ENCODE measurements at places on chromosomes 16 and 17.

GRCh38 chr17:31328160-31328535, 6.7 kb upstream of the EVI2A start:
- DNase-seq = no peak

GRCh38 chr16:30351586-30352419, 3.3 kb downstream of the CD2BP2 start:
- DNase-seq = no peak

DNA sequence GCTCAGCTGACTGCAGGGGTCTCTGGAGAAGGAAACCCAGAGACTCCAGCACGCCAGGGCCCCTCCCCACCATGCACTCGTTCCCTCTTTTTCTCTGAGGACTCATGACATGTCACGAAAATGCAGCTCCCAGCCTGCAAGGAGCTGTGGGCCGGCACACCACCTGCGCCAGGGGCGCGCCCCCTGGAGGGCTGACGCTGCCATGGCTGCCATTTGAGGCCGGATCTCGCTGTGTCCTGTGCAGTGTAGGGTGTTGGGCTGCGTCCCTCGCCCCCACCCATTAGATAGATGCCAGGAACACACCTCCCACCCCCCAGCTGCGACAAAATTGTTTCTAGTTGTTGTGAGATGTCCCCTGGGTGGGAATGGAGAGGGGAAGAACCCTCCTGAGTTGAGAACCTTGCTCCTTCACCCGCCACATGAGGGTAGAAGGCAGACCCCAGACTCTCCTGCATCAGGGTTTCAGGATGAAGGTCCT, 8.2 kb downstream of the SYNGR2 start:
- DNase-seq = no peak

DNA sequence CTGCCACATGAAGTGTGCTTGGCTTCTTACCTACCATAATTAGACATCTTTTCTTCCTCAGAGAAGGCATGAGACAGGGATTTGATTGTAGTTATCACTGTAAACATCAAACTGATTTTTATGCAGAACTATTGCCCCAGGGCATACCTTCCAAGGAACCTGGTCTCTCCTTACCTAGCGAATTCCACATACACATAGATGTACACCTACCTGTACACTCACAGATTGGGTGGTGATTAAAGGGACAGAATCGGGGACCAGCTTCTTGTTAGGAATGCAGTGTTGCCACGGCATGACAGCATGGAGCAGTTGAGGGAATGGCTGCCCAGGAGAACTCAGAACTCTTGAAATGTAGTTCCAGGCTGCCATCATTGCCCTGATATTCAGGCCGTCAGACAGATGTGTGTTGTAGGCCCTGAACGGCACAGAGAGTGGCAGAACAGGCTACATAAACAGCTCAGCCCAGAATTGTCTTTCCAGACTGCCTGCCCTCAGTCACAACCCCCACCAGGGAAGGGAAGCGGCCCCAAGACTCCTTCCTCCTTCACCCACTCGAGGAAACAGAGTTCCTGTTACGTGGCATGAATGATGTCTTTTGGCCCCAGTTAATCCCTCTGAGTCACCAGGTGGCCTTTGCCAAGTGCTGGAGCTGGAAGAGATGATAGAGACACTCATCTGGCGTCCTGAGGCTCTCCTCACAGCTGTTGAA, 17.8 kb upstream of the NAGLU start:
- peak; percentile 90 for DNase-seq

DNA sequence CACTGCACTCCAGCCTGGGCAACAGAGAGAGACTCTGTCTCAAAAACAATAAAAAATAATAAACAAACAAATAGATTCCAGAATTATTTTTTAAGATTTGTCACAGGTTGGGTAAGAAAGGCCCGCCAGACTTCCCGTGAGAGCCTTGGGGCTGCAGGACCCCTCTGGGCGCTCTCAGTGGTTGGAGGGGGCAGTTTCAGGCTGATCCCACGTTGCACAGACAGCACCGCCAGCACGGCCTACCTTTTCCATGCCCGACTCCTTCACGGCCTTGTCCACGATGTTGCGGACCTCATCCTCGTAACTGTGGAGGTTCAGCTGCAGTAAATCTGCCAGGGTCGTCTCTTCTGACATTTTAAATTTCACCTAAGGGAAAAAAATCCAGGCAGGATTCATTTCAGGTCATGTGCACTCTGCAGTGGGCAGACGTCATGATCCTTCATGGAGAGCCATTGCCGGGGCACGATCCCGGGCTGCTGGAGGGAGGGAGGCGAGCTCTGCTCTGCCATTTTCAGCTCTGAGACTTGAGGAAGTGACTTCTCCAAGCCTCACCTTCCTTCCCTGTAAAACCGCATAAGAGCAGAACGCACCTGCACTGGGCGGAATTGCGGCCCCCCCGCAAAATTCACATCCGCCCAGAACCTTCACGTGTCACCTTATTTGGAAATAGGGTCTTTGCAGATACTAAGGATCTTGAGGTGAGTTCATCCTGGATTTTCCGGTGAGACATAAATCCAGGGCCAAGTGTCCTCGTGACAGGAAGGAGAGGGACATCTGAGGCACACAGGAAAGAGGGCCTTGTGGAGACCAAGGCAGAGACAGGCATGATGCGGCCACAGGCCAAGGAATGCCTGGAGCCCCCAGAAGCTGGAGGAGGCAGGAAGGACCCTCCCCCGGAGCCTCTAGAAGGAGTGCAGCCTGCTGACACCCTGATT, 66.8 kb downstream of the DNAH17 start:
- DNase-seq = no peak

DNA sequence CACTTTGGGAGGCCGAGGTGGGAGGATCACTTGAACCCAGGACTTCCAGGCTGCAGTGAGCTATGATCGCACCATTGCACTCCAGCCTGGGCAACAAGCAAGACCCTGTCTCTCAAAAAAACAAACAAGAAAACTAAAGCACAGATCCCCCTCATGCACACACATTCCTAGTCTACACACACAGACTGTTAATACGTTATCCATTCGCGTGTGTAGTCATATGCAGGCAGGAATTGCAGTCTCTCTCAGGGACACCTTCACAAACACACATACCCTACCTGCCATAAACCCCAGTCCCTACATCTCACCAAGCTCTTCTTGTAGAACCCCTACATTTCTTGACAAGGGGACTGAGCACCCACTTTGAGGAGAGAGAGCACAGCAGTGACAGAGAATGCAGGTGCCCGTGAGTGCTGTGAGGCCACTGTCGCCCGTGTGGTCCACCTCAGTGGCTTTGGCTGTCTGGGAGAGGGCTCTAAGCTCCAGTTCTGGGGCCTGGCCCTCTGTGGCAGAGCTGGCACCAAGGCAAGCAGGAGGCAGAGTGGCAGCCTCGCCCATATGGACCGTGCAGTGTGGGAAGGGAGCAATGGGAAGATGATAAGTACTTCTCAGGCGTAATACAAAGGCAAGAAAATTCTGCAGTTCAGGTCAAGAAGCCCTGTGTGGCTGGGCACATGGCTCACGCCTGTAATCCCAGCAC, 59.0 kb upstream of the RPH3AL start:
- DNase-seq = no peak

- no peak for DNase-seq
Measured at GRCh38 chr16:50467943-50468748, 80.0 kb upstream of the NKD1 start.

DNA sequence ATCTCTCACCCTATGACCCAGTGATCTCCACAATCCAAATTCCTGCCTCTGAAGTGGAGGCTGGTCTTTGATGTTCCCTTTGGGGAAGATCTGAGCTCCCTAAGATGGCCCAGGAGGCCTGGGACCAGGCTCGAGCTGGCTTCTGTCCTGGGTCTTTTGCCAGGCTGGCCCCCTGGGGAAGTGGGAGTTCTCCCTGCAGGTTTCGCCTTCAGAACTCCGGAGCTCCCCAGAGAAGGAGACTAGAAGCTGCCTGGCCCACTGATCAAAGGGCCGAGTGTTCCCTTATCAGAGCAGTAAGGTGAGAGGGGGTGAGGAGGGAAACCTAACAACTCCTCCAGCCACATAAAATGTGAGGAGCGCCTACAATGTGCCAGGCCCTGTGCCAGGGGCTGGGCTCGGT, 147.1 kb downstream of the IRF8 start:
- no peak for DNase-seq

DNA sequence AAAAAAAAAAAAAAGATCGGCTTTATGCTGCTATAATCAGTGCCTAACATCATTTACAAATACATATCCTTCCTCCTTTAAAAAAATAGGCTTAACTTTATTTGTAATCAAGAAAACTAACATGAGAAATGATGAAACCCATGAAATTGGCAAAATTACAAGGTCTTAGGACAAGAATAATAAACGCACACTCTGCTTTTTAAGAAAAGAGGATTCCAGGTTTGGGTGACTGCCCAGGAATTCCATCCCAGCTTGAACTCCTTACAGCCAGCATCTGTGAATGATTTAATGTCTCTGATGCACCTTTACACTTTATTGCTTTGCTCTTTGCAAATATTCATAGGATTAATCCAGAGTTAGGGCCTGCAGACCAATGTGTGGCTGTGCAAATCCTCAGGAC, 196.0 kb downstream of the CBLN1 start:
- DNase-seq = no peak

DNA sequence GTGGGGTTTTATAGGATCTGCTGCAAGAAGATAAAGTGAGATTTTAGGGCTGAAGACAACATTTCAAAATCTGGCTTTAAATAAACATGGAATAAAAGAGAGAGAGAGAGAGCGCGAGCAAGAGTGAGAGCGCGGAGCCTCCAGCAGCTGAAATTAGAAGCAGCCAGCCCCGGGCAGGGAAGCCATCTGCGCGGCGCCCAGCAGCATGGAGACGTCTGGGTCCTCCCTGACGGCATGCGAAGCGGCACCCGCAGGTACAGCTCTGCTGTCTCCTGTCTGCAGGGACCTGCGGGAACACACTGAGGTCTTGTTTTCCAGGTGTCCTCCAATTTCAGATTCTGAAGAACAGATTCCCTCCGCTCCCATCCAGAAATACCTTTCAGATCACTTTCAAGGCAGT, 7.9 kb upstream of the BAIAP2 start:
- no peak for DNase-seq

DNA sequence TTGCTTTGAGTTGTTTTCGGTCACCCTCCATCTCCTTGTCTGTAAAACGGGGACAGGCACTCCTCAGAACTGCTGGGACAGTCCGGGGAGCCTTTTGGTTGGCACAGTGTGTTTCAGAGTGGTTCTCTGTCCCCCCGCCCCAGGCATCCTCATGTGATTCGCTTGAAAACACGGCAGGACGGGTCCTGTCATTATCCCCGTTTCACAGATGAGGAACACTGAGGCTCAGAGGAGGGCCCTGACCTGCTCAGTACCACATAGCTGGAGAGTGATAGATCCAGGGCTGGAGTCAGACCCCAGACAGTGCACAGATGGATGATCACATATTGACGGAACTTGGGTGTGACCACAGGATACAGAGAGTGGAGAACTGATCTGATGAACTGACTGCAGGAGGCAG, 13.5 kb upstream of the ADGRG1 start:
- DNase-seq = no peak

DNA sequence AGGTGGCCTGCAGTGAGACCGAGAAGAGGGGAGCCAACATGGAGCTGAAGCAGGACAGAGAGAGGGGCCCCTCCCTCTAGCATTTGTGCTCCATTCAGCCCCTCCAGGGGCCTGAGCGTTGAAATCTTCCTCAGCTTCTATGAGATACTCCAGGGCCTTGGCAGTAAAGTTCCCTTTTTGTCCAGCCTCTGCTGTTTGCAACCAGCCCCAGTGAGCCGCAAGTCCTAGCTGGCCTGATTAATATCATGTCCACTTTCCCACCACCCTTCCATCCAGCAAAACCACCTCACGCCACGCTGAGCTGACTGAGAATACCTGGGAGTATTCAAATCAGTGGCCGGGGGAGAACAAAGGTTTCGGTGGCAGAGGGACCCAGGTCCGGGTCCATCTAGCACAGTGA, 11.7 kb upstream of the RPH3AL start:
- DNase-seq = no peak

DNA sequence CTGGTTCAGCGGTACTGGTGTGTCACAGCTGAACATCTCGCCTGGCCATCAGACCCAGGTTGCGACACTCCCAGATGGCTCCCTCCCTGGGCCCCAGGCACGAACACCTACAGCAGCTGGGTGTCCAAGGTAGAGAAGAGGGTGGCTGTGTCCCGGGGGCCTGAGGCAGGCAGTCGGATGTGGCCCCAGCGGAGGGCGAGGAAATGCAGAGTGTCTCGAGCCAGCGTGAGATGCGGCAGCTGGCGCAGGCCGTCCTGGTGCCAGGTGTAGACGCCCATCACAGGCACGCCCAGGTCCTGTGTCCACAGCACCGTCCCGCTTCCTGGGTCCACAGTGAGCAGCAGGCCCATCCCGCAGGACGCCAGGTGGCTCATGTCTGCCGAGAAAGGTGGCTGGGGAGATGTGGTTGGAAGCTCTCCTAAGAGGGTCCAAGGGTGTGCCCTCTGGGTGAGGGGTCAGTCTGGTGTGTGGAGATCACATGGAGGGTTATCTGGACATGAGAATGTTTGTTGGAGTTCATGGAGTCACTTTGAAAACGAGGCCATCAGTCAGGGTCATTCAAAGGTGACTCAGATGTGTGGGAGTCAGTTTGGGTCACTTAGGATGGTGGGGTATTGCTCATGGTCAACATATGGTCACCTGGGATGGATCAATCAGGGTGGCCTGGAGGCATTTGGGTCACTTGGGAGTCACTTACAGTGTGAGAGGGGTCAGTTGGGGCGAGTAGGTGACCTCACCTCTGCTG, 8.1 kb downstream of the ERN2 start:
- no peak for DNase-seq

GRCh38 chr17:82121660-82122629, 23.9 kb upstream of the FASN start:
- no peak for DNase-seq

DNA sequence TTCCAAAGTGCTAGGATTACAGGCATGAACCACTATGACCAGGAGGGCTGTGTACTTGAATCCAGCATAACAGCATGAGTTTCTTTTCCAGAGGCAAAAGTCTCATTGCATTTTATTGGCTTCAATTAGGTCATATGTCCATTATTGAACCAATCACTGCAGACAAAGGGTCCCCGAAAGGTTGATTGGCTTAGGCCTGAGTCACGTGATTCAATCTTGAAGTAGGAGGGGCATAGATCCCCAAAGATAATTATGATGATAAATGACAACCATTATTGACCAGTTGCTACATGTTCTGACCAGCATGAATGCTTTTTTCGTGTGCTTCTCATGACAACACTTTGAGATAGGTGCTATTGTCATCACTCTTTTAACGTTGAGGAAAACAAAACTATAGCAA, 25.3 kb downstream of the CACNG3 start:
- DNase-seq = no peak

- no peak for DNase-seq
Measured at GRCh38 chr16:67430504-67430976, 381 bp upstream of the HSD11B2 start.

- DNase-seq = no peak
Measured at GRCh38 chr17:81197409-81197795, 25.4 kb downstream of the CEP131 start.

All from H4 (cell line).